Stimulated activated CD4-positive, alpha-beta T cell treated with anti-CD3 and anti-CD28 coated beads, Interleukin-4, amount 100 ng/mL, for 24 hours (primary cell): ENCODE measurements at places on chromosomes 6 and 20.
A peak's percentile ranks its signal among the peaks of the same experiment; 100 is the strongest.

DNA sequence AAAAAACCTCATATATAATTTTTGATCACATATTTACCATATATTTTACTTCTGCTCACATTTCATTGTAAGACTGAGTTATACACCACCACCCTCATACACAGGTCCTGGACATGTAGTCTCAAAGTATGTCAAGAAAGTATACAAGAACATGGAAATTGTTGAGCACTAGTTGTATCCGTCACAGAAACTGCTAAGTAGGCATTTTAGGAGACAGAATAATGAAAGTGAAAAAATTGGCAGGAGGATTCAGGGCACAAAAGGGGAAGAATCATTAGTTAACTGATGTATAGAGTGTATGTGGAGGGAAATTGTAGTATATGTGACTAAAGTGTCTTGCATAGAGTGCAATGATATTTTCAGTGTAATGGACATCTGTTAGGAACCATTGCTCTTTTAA, 458.8 kb downstream of the TFAP2B start:
- no peak for DNase-seq

DNA sequence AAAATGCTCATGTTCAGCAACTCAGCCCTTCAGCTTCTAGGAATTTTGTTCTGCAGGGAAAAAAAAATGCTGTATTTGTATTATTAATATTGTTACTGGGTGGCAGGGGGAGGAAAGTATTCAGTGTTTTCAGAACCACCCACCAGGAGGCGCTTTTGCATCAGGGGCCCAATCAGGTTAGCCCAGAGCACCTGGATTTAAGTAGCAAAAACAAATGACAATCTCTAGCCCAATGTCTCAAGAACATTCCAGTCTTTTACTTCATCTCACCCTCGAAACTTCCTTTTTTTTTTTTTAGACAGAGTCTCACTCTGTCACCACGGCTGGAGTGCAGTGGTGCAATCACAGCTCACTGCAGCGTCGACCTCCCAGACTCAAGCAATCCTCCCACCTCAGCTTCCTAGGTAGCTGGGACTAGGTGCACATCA, 635 bp upstream of the C20orf203 start:
- DNase-seq: peak; percentile 74

GRCh38 chr20:35120012-35120701, 27.0 kb downstream of the EDEM2 start:
- DNase-seq: no peak

- DNase-seq: no peak
Measured at GRCh38 chr20:58523971-58524315, 8.7 kb upstream of the APCDD1L start.

DNA sequence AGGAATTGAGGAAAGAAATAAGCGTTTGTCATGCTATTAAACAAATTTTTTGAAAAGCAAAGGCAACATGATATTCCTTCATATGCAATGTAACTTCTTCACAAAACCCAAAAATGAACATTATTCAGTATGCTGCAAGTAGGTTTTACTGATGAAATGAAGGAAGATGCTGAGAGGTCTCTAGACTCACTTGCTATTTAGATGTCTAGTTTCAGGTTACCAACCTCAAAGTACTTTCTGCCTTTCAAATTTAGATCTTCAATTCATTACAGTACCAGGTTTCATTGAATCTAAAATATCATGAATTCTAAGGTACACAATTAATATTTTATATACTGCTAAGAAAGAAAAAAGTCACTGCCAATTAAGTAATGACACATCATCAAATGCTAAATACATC, 39.9 kb downstream of the MYO6 start:
- no peak for DNase-seq

DNA sequence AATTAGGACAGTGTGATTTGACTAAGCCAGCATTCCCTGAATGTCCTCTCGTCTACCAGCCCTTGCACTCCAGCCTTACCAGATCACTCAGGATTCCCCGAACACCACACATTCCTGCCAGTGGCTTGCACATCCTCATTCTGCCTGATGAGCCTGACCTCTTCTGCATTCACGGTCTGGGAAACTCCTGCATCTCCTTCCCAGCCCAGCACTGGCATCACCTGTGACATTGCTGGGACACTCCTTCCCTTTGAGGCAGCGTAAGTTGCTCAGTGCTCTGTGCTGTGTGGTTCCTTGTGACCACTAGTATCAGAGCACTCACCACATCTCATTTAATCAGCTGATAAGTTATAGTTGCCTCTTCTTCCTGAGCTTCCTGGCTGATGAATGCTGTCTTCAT, 17.3 kb downstream of the NCOA7 start:
- DNase-seq: no peak

- DNase-seq: no peak
Measured at GRCh38 chr6:110475066-110475653, 1.3 kb downstream of the SLC22A16 start.

DNA sequence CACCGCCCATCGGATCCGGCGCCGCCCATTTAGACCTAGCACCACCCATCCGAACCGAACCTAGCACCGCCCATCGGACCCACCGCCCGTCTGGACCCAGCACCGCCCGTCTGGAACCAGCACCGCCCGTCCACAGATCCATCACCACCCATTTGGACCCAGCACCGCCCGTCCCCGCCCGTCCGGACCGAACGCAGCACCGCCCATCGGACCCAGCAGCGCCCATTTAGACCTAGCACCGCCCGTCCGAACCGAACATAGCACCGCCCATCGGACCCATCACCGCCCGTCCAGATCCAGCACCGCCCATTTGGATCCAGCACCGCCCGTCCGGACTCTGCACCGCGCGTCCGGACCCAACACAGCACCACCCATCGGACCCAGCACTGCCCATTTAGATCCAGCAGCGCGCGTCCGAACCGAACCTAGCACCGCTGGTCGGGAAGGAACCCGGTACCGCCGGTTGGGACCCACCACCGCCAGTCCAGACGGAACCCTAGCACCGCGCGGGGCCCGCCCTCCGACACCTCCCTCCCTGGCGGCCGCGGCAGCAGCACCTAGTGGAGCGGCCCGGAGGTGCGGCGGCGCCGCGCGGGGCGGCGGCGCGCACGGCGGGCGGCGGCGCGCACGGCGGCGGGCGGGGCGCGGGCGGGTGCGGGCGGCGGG, 348 bp upstream of the AFDN start:
- DNase-seq: peak; percentile 63

DNA sequence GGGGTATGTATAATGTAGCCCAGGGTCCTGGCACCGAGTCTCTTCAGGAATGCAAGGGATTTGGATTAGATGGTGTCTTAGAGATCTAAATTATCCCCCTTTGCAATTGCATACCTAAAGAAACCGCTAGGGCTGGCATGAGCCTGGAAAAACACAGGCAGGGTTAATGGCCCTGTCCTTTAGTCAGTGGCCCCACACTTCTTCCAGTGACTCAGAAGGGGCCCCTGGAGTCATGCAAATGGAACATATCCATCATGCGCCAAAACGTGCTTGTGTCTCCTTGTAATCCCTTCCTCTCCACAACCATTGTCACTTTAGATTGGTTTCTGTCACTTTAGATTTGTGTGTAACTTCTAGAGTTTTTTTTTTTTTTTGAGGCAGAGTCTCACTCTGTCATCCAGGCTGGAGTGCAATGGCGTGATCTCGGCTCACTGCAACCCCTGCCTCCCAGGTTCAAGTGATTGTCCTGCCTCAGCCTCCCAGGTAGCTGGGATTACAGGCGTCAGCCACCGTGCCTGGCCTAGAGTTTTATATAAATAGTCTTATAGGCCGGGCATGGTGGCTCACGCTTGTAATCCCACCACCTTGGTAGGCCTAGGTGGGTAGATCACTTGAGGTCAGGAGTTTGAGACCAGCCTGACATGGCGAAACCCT, 8.7 kb upstream of the MYBL2 start:
- peak; percentile 66 for DNase-seq

GRCh38 chr6:12129523-12129922, 117.4 kb downstream of the HIVEP1 start:
- DNase-seq: no peak

DNA sequence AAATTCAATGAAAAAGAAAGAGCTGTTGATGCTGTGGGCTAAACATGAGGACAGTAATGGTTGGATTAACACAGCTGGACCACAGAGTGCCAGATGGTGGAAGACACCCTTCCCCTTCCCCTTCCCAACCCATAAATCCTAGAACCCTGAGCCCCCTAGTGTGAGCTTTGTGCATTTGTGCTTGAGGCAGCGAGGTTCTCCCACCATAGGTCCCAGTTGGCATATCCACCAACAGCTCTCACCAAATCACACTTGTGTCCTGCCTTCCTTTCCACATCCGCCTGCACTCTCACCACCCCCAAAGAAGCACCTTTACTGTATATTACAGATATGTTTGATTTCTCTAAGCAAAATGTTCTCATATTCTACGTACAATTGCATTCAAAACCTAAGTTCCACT, 32.8 kb upstream of the HBS1L start:
- no peak for DNase-seq

- DNase-seq: no peak
Measured at GRCh38 chr6:71452697-71453370, 164.2 kb downstream of the OGFRL1 start.

DNA sequence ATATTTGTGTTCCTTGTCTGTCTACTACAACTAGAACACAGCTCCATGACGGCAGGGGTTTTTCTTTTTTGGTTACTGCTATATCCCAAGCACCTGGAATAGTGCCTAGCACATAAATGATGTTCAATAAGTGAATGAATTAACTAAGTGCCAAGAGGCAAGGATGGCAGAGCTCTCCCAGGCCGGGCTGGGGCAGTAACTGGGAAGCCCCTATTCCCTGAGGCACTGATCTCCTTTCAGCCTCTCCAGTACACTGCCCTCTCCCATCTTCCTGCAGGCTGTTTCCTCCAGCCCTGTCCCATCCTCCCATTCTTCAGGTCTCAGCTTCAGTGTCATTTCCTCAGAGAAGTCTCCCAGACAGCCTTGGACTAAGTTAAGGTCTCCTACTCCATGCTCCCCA, 29.0 kb upstream of the SPDEF start:
- no peak for DNase-seq

DNA sequence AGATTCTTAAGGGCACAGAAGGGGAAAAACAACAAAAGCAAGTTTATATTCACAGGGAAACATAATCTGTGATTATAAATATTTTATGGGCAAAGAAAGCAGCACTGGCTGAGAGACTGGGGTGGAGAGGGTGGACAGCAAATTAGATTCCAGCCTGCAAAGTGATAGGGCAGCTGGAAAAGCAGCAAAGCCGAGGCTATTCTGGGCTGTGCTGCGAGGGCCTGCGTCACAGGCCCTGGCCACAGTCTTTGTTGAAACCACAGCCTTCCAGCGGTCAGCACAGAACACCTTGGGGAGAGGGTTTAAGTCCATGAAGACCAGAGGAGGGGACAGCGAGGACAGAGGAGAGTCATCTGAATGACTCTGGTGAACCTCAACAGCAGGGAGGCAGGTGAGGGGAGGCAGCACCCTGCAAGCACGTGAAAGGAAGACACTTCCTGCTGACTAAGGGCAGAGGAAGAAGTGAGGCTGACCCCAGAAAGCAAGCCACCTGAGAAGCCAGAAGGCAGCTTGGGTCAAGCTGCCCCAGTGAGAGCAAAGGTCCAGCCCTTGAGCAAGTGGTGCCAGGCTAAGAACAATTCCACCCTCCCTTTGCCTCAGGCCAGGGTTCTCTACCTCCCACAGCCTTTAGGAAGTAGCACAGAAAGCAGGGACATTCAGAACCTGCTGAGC, 17.1 kb downstream of the MRPL14 start:
- no peak for DNase-seq

DNA sequence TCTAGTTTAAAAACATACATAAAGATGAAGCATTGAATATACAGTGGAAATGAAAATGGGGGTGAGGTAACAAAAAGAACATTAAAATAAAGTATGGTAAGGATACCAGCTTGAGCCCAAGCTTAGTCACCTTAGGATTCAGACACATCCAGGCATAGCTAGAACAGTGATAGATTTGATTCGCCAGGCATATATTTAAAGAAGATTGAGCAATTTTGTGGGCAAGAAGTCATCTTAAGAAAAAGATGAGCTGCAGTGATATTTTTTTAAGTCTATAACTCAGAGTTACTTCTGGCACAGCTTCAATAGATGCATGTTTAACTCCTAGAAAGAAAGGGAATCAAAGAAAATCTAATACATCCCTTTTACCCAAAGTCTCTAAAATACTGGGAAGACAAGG, 97.9 kb downstream of the BMP5 start:
- DNase-seq: no peak

GRCh38 chr6:132954936-132955335, 140.6 kb downstream of the RPS12 start:
- no peak for DNase-seq

GRCh38 chr20:34748709-34749108, 44.6 kb downstream of the TP53INP2 start:
- no peak for DNase-seq

GRCh38 chr6:39685489-39685826, 39.8 kb downstream of the KIF6 start:
- no peak for DNase-seq

GRCh38 chr6:41716516-41717391, 18.7 kb downstream of the TFEB start:
- no peak for DNase-seq

DNA sequence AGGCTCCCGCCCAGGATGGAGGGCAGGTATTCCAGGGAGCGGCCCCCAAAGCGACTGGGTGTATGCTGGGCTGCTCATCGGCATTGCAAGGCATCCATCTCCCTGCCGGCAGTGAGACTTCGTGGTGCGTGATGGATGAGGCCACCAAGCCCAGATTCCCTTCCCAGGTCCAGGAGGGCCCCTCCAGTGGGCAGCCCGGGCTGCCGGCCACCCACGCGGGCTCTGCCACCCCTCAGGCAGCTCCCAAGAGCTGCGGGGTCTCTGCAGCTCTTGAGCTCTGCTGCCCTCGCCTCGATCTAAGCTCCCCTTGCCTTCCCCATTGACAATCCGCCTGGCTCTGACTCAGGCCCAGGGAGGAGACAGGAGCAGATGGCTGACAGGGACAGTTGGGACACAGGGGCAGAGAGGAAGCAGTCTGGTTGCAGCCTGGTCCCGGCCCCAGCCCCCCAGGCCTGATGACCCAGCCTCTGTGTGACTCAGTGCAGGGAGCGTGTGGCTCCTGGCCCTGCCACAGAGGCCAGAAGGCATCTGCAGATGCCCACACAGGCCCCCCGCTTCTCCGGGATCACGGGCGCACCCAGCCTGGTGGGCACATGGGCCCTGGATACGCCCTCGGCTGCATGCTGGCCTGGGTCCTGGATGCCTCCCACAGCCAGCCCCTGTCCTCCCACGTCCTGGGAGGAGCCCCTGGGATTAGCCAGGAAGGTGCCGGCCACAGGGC, 33.0 kb downstream of the SLCO4A1 start:
- no peak for DNase-seq
